ENCODE measurements at places on chromosomes 3 and 15.

DNA sequence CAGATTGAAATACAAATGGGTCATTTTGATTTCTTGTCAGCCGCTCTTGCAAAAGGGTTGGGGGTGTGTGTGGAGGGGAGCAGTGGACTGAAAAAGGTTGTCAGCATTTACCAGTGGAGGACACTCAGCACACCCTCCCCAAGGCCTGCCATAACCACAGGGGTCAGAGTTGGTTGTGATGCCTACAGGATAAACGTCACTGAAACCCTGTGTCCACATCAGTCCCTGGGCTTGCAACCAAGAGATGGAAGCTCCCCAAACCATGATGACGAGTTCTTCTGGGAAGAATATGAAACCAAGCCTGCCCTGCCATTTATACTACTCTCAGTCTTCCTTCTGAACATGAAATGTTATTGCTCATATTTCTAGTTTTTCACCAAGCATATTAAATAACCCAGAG is 54.0 kb upstream of the UMPS start:
- DNase-seq: no peak

- no peak for DNase-seq
These were observed 40.9 kb downstream of the KY start for GRCh38 chr3:134609821-134610431.

- DNase-seq: no peak
These were observed 28.0 kb downstream of the GLDN start for GRCh38 chr15:51369451-51369761.

DNA sequence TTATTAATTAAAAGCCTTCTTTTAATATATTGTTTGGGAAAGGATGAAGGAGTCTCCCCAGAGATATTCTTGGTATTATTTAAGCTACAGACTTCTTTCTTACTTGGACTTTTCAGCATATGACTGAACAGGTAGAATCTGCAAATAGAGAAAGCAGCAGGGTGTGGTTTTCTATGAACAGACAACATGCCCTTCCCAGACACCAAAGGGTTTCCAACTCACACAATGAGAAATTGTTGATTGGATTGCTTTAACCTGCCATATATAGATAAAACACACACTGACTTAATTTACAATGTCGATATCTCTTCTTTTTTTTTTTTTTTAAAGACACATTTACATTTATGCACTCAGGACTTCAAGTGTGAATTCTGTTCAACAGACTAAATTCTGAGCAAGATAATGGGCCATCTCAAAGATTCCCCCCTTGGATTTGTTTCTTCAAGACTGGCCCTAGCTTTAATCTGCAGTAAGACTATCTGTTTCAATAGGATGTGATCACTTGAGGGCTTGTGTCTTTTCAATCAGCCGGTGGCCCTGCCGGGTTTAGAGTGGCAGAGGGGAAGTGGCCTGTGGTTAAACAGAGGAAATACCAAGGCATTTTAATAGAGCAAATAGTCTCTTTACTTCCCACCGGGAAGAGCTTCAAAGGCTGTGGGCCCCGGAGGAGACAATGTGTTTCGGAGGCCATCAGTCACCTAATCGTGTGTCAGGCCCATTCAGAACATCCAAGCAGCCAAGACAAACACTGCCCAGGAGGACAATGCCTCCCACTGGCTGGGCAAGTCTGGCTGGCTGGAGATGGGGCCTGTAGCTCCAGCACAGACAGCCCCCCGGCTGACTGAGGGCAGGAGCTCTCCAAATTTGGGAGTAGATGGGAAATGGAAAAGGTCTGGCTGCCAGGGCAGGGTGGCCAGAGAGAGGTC is 6.1 kb downstream of the IL17RD start:
- DNase-seq: no peak

- peak; percentile 66 for DNase-seq
These were observed 29.3 kb downstream of the BTD start for GRCh38 chr3:15630646-15631350.

DNA sequence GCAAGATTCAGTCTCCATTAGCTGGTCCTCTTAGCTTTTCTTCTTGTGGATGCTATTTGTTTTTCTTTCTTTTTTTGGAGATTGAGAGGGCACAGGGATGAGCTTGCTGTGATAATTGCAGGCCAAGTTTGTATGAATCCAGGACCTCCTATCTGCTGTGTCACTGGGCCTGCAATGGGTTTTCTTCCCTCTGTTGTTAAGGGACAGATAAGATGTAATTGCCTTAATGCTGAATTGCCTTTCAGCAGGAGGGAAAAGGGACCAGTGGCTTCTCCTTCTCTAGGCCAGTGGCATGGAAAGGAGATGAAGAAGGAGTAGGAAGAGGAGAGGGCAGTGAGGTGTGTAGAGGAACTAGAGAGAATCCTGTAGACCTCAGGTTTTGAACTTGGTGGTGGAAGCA is 29.9 kb downstream of the PTPRG start:
- DNase-seq: no peak

DNA sequence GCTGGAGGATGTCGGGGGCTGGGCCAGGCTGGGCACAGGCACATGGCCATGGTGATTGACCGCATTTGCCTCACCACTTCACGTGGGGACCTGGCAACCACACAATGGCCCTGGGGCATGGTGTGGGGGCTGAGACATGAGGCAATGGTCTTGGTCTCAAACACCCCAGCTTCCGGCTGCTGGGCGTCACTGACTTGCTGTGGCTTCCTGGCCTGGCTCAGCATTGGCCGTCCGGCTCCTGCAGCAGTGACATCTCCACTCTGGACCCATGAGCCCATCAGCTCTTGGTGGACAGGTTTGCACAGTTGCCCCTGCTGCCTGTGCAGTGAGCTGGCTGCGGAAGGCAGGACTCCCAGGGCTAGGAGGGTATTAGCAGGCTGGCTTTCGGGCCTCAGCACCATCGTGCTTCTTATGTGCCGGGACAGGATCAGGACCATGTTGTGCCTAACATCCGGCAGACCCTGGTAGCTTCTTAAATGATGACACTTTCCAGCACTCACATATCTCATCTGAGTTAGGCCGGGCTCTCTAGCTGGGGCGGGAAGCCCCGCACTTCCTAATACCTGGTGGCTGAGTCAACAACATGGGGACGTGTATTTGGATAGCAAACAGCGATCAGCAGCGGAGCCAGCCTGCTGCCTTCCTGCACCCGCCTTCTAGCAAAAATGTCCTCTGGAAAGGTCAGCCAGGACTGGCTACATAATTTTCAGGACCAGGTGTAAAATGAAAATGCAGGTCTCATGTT is 34.1 kb downstream of the ZNF710 start:
- DNase-seq: no peak

GRCh38 chr15:77696871-77697270 is 64.2 kb upstream of the LINGO1 start:
- DNase-seq: no peak

DNA sequence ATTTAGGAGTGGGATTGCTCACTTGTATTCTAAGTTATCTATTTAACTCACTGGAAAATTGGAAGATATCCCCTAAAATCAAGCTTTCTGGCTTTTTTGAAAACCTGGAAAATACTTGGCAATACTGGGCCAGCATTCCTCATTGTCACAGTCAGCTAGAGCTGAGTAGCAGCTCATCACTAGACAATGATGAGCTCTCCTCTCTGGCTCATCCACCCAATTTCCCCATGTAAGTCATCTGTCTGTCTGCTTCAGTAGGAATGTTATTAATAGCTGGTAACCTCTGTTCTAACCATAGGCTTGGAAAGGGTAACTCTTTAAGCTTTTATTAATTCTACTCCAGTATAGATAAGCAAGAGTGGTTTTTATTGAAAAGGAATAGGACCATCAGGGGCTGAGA is 39.7 kb upstream of the PIK3R4 start:
- no peak for DNase-seq

GRCh38 chr3:46365737-46366524 is 4.8 kb upstream of the CCR5 start:
- DNase-seq: no peak

DNA sequence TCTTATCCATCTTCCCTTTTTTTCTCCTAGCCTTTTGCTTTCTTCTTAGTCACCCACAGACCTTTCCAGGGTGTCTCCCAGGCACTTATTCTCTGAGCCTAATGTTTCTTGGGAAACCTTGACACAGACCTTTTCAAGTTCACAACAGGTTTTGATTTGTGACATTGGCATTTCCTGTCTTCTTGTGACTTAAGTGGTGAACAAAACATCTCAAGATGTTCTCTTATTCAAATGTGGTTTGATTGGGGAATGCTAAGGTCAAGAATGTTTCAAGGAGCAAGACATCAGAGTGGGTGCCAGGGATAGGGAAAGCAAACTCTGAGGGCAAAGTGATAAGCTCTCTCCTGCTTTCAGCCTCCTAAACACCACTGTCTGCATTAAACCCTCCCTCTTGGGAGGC is 68.2 kb upstream of the GSK3B start:
- DNase-seq: no peak

- DNase-seq: no peak
These were observed 25.1 kb downstream of the ETV5 start for GRCh38 chr3:186083746-186084145.

GRCh38 chr3:55380561-55380960 is 106.5 kb downstream of the WNT5A start:
- DNase-seq: no peak

DNA sequence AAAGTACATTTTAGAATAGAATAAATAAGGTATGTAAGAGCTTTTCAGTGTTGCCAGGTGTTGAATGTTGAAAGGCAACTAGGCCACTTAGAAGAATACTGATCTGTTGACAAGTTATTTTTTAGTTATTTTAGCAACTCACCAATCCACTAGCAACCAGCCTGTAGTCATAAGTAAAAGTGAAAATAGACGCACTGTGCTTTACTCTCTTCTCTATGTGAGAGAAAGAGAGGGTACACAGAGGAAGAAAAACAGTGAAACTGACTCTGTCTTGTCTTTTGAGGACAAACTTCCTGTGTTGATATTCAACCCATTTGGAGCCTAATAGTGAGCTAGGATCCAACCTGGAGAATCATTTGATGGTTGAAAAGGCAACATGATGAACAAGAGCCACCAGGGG is 327.1 kb upstream of the GOLIM4 start:
- DNase-seq: no peak

DNA sequence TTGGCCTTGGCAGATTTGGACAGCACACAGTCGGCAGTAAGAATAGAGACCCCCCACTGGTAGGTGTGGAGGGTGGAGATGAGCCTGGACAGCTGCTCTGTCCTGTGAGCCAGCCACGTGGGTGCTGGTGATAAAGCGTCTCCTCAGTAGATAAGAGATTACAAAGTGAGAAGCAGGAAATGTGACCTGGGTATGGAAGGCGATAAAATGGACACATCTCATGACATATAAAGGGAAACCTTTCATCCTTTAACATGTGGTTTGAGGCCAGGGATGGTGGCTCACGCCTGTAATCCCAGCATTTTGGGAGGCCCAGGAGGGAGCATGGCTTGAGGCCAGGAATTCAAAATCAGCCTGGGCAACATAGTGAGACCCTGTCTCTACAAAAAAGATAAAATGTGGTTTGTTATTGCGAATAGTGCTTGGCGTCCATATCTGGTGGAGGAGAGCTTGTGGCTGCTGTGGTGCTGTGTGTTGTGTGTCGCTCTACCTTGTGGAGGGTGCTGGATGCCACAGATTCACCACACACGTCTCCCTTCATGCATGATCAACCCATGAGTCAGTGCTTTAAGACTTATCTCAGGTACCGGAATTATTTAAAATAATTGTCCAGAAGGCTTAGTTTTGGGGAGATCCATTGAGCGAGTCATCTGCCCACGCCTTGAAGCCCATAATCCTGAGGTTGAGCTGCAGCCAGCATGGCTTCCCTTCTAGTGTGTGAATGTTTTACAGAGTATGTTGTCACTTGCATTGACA is 157.0 kb downstream of the GABRG3 start:
- peak; percentile 61 for DNase-seq

DNA sequence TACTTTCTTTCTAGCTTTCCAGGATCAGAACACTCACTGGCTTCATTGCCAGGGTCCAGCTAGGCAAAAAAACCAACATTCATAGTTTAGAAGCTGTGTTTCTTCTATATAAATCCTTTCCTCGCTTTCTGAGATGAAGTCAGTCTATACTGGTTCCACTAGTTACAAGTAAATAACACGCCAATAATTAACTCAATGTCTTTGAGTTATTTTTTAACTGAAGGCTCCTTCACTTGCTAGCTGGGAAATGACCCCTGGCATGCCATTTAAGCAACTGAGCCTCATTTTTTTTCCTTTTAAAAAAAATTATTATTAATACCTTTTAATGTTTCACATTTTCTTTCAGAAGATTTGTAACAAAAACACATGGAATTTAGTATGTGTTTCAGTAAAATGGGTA is 2.1 kb upstream of the CCDC174 start:
- DNase-seq: no peak

DNA sequence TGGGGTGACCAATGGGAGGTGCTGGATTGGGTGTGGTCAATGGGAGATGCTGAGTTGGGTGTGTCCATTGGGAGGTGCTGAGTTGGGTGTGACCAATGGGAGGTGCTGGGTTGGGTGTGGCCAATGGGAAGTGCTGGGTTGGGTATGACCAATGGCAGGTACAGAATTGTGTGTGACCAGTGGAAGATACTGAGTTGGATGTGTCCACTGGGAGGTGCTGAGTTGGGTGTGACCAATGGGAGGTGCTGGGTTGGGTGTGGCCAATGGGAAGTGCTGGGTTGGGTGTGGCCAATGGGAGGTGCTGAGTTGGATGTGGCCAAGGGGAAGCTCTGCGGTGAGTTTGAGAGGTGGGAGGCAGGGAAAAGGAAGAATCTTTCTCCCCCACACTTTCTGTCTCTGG is 250.0 kb upstream of the PROK2 start:
- peak; percentile 57 for DNase-seq

GRCh38 chr15:81003097-81003350 is 2.3 kb downstream of the TLNRD1 start:
- DNase-seq: no peak

- peak; percentile 8 for DNase-seq
These were observed 516.7 kb downstream of the NTRK3 start for GRCh38 chr15:87739866-87740265.

GRCh38 chr3:131717493-131717892 is 214.7 kb upstream of the MRPL3 start:
- no peak for DNase-seq

- no peak for DNase-seq
These were observed 1291.9 kb downstream of the SI start for GRCh38 chr3:163786416-163786815.

DNA sequence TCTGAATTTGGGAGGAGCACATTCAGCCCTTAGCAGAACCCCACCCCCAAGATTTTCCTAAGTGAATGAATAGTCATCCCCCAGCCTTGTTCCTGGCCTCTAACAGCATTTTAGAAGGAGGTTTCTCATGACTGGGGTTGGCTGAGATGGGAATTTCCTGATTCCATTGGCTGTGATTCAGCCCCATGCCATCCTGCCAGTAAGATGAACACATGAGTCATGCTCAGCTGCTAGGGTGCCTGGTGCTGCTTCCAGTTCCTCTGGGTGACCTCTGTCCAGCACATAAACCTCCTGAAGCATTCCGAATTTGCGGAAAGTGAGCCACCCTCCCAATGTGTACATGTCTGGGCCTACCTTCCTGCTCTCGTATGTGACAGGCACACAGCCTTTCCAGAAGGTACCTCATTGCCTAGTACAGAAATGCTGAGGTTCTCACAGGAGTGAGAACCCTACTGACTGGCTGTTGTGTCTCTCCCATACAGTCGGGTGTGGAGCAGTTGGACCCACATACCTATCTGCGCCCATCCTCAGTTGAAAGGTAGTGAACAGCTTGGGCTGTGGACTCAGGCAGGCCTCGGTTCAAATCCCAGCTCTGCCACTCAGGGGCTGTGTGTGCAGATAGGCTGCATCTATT is 91.7 kb downstream of the APBA2 start:
- no peak for DNase-seq
